Ammon's horn (tissue), 1 donor: ENCODE measurements at places on chromosomes 7 and 10.
A peak's percentile ranks its signal among the peaks of the same experiment; 100 is the strongest.

DNA sequence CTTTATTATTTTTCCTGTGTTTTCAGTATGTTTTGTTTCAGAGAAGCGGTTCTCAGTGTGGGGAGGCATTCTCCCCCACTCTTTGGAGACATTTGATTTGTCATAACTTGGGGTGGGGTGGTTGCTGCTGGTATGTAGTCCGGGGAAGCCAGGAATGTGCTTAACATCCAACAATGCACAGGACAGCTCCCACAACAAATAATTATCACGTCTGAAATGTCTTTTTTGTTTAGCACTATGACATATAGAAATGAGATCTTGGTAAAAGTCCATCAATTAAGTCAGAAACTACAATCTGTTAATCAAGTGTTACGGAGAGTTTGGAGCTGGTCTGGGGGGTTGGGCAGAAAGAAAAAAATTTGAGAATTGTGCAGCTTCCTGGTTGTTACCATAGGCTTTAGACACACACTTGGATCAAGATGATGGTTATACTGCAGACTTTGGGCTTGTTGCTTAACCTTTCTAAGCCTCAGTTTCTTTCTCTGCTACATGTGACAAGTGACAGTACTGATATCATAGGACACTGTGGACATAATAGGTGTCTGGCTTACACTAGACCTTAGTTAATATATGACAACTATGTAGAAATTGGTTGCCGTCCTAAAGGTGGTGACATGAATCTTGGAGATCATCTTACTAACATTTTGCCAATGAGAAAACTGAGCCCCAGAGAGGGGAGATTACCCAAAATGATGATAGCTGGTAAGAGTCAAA is 113.7 kb downstream of the LRMDA start:
- no peak for DNase-seq

DNA sequence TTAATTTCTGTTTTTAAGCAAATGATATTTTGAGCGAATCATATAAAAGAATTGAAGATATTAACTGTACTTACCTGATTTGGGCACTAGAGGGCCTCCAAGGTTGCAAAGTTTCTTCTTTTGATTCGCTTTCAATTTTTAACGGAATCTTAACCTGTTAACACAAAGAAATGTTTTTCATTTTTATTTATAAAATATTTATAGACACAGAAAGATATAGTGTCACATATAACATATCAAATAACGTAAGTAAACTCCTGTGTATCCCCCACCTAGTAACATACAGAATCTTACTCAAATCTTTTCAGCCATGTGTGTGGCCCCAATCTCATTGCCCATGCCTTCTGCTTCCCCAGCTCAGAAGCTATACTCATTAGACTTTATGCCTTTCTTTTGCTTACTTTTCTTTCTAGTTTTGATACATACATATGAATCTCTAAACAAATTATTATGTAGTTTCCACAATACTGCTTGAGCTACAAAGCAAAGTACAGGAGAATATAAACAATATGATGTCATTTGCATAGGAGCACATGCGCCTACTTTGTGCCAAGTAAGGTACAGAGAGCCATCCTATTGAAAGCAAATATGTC is 49.5 kb upstream of the ZPBP start:
- DNase-seq, result peak; percentile 35

DNA sequence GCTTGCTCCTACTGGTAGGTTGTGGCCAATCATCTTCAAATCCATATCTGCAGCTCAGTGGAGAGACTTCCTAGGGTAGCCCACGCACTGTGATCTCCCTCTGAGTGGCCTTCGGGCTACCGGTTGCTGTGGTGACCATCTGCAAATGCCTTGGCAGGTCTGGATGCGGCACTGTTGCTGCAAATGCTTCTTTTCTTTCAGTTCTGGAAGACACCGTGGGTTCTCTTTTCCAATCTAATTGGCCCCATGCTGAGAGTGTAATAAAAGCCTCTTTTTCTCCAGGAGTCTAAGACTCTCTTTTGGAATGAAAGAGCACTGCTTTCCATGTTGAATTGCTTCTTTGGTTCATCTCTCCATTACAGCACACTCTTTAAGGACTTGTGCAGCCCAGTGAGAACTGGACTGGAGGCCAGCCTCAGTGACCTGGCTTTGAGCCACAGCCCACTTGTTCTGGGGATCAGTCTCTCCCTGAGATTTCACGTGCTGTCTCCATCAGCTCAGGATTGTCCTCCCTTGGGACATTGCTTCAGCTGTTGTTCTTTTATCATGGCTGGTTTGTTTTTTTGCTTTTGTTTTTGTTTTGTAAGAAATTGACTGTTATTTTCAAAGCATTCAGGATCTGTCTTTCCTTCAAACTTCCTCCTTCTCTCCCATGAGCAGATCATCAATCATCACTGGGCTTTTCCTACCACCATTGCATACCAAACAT is 286.6 kb downstream of the BMPER start:
- DNase-seq, result peak; percentile 72

GRCh38 chr10:45152726-45153125 is 152.0 kb downstream of the ZNF22 start:
- no peak for DNase-seq

DNA sequence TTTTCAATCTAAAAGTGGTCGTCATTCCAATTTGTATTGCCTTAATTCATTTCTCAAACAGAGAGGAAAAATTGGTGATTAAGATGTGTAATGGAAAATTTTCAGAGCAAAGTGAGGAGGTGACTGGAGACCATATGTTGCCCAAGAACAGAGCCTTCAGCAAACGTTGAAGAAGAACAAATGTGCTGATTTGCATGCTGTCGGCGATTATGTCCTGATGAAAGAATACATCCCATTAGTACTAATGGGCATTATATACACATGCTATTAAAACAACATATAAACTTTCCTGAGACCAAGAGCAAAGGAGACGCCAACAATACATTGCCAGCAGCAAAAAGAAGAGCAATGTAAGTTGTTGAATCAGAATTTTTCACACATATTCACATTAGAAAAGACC is 100.0 kb upstream of the ARID5B start:
- peak; percentile 23 for DNase-seq

- DNase-seq, result no peak
Measured at GRCh38 chr10:116510565-116510964, 35.2 kb upstream of the PNLIP start.

DNA sequence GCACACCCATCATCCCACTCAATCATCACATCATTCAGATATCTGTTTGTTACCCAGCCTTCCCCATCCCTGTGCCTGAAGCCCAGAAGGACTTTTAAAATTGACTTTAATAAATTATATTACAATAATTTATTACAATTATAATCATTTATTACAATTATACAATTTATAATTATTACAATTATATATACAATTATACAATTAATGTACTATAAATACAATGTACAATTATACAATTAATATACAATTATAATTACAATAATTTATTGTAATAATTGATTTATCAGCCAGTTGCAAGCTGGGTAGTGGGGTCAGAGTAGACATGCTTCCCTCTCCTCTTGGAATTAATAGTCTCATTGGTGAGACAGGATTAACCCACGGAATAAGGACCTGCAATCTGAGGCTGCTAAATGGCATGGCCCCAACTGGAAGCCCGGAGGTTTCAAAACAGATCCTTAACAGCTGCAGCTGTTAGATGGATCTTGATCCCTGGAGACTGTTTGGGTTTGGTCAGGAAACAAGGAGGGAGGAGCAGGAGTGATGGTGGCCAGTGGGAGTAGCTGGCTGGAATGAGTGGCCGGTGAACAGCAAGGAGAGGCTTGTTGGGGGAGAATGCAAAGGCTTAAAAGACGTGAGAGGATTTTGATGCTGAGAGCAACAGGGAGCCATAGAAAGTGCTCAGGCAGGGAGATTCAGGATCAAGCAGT is 402.8 kb upstream of the PODXL start:
- DNase-seq, result no peak

DNA sequence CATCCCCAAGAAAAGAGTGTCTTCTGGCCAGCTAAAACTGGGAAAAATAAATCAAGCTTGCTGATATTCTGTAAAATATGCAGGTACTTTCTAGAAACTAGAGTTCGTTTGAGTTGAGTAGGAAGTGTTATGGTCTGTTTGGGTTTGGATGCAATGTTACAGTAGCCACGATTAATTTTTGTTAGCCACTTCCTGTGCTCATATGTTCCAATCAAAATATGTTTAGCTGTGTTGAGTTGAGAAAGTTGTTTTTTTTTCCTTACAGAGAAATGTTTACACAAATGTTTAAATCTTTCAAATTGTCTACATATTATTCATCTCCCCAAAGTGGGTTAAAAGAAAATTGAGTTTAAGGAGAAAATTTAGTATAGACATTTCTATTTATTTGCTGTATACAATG is 11.3 kb upstream of the LAMB1 start:
- DNase-seq, result no peak

DNA sequence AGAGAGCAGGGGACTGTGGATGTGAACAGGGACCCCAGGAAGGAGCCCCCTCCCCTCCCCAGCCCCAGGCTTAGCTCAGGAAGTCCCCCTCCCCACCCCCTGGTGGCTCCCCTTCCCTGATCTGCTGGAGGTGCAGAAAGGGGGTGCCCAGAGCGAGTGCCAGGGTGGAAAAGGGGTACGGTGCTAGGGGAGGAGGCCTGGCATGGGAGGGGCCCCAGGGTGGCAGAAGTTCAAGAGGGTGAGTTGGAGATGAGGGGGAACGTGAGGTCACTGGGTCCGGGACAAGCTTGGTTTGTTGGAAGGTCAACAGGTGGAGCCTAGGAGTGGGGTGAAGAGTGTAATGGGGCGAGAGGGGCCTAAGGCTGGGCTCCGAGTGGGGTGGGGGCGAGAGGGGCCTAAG is 21.5 kb upstream of the TBL2 start:
- DNase-seq, result no peak

GRCh38 chr7:98021588-98022351 is 31.8 kb upstream of the OCM2 start:
- DNase-seq, result peak; percentile 78

GRCh38 chr10:64014281-64014680 is 493.1 kb downstream of the REEP3 start:
- DNase-seq, result no peak

GRCh38 chr10:110042181-110042580 is 34.4 kb downstream of the ADD3 start:
- no peak for DNase-seq

- peak; percentile 25 for DNase-seq
Measured at GRCh38 chr10:21528236-21529031, 3.0 kb upstream of the SKIDA1 start.

- DNase-seq, result no peak
Measured at GRCh38 chr7:154906736-154907355, 96.1 kb downstream of the PAXIP1 start.

GRCh38 chr10:107728807-107729206 is 564.3 kb upstream of the SORCS1 start:
- DNase-seq, result no peak

DNA sequence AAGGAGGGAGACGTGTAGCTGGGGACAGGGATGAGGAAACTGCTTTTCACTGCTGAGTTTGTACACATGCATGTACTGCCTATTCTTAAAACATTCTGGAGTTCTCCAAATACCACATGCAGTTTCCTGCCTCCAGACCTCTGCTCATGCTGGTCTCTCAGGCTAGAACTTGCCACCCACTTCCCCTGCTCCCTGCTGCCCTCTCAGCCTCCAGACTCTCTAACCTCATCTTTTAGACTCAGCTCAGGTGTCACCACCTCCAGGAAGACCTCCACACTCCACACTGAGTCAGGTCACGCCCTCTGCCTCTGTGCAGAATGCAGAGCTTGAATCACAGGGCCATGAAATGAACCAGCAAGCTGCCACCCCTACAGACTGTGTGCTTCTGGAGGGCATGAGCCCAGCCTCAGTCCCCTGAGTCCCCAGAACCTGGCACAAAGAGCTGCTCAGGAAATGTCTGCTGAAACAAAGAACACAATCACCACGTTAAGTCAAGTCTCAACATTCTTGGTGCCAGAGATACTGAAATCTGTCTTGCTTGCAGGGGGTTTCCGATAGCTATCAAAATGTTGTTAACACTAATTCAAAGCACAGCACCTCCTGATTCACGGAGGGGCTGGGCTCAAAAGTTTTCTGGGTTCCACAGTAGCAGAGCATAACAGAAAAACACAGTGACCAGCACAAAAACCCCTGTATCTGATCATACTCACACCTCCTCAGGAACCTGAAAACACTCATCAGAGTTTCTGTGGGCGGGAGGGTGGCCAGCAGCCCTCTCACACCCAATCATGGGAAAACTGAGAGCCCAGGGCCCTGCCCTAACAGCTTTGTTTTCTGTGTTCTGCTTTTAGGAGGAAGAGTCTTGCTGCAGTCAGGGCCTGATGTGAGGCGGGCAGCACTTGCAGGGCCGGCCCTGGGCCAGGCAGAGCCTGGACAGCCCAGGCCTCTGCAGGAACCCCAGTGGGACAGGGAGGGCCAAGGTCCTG is 21.1 kb downstream of the FAM53B start:
- no peak for DNase-seq

DNA sequence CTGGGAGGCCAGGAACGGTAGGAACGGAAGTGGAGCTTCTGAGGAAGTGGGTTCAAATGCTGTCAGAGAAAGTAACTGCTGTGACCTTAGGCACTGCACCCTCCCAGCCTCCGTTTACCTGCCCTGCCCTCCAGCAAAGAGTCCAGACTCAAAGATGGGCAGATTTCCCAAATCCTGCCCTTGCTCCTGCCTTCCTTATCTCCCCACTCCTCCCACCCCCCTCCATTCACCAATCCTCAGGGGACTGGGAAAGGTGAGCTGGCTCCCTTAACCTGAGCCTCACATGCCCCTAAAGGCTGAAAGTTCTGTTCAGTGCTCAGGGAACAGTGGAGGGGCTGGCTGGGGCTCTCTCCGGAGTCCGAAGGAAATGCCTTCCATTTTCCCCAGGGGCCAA is 161.6 kb downstream of the SH3PXD2A start:
- no peak for DNase-seq

GRCh38 chr10:27035163-27035562 is 65.1 kb downstream of the ANKRD26 start:
- DNase-seq, result no peak

- DNase-seq, result peak; percentile 50
Measured at GRCh38 chr10:86684331-86685097, 16.2 kb downstream of the LDB3 start.

DNA sequence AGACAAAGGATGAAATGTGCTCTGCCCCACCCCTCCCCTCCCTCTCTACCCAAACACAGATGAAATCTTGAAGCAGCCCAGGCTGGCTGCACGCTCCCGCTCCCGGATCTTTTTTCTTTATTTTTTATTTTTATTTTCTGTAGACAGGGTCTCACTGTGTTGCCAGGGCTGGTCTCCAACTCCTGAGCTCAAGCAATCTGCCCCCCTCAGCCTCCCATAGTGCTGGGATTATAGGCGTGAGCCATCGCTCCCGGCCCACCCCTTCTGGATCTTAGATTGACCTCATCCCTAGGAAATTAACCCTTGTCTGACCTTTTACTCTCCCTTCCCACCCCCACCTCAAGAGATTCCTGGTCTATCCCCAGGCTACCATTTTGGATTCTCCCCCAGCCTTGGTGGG is 14.3 kb downstream of the TACR2 start:
- no peak for DNase-seq

- peak; percentile 92 for DNase-seq
Measured at GRCh38 chr7:30134611-30135300, at the start of gene MTURN. Gene MTURN (plus strand): TSS chr7:30134986. CDS start chr7:30135137, 151 bp downstream.

DNA sequence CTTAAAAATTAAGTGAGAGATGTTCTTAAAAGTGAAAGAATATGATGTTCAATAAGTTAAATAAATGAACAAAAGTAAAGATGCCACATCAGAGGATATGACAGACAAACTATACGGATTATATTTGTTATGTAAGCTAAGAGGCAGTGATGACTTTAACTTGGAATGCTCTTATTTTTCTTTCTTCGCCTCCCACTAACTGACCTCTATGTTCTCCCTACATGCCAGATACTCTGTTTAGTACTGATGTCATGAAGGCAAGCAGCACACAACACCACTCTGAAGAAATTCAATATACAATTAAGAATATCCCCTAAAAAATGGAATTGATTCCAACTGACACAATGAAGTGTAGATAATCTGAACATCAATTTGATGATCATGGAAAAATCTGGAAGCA is 223.4 kb downstream of the DOCK4 start:
- no peak for DNase-seq
